ENCODE measurements at places on chromosomes 7 and 10. TPM values are rescaled to one million over a fixed set of nuclear protein-coding genes. Genes with fewer than 3 reads are reported as not detected.

Gene TAS2R3
- total RNA-seq, result 1.8 TPM

Gene ANKRD30A
- not detected for total RNA-seq

Gene TAF5
- total RNA-seq, result 7.0 TPM

Gene SDK1
- 1.6 TPM for total RNA-seq

Gene TYSND1
- 10.6 TPM for total RNA-seq

Gene PGAM2
- total RNA-seq, result 0.37 TPM

Measured in subcutaneous preadipocyte (primary cell).